ENCODE measurements at places on chromosomes 4 and X.

DNA sequence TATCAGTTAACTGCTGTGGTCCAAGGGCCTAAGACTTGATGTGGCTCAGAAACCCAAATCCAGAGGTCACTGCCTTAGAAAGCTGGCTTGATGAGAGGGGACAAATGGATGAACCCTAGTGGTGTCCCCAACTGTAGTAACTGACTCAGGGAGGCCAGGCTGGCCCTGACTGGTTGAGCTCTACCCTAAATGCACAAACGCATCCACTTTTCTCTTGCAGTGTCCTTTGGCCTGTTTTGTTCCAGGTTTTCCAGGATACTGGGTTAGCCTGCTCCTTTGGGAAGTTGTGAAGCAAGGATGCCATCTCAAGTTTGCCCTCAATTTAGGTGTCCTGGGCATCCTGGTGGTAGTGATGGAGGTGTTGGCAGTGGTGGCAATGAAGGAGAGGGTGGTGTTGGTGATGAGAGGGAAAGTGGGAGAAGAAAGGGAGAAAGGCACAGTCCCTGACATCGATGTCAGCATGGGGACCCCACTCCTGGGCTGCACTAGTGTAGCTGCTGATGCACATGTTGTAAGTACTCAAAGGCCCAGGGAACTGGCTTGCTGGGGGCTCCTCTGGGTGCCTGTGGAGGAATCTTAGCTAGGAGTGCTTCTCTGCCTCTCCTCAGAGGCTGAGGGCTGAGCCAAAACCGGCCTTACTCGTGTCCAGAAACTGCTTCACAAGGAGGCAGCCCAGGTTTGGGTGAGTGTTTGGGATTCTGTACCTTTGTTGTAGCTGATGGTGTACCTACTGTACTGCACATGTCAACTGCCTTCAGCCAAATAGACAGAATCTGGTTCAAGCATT, 2.9 kb upstream of the HAND2 start:
- no peak for DNase-seq

DNA sequence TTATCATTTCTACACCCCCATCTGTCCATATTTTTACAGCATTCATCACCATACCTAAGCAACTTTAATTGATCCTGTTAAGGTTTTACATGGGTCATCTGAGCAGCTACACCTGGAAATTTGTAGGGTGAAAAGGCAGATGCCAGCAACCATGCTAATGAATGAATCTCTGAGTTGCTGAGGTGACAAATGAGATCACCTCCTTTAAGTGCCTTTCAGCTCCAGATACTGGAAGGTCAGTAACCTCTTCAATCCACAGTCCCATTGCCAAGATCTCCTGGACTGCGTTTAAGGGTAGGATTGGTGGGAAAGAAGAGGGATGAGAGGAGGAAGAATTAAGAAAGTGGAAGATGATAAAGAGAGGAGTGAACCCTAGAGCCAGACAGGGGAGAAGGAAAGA, 8.5 kb upstream of the BMP3 start:
- DNase-seq: no peak

- no peak for DNase-seq
These were observed 910 bp downstream of the ANK2 start for GRCh38 chr4:113050371-113050755.

- no peak for DNase-seq
These were observed 1321.1 kb downstream of the RAPGEF2 start for GRCh38 chr4:160423879-160424451.

GRCh38 chrX:47148946-47149345, 3.9 kb downstream of the RBM10 start:
- no peak for DNase-seq

- no peak for DNase-seq
These were observed 155.6 kb downstream of the LRBA start for GRCh38 chr4:150859453-150859852.

GRCh38 chrX:29083823-29084222, 496.6 kb downstream of the IL1RAPL1 start:
- no peak for DNase-seq

DNA sequence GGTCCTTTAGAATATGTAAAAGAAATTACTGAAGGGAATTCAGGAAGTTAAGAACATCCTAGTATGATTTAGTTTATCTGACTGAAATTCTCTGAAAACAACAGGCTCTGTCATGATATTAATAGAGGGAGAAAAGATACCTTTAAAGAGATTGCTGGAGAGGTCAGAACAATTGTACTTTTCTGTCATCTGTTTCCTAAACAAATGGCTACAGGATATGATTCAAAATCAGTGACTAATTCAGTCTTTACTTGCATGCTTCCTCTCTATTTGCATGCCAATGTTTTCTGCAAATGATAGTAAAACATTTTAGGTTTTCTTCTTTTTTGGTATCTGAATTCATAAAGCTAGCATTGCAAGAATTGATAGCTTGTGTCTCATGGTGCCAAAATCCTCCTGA, 616.7 kb upstream of the PCDH7 start:
- DNase-seq: no peak

DNA sequence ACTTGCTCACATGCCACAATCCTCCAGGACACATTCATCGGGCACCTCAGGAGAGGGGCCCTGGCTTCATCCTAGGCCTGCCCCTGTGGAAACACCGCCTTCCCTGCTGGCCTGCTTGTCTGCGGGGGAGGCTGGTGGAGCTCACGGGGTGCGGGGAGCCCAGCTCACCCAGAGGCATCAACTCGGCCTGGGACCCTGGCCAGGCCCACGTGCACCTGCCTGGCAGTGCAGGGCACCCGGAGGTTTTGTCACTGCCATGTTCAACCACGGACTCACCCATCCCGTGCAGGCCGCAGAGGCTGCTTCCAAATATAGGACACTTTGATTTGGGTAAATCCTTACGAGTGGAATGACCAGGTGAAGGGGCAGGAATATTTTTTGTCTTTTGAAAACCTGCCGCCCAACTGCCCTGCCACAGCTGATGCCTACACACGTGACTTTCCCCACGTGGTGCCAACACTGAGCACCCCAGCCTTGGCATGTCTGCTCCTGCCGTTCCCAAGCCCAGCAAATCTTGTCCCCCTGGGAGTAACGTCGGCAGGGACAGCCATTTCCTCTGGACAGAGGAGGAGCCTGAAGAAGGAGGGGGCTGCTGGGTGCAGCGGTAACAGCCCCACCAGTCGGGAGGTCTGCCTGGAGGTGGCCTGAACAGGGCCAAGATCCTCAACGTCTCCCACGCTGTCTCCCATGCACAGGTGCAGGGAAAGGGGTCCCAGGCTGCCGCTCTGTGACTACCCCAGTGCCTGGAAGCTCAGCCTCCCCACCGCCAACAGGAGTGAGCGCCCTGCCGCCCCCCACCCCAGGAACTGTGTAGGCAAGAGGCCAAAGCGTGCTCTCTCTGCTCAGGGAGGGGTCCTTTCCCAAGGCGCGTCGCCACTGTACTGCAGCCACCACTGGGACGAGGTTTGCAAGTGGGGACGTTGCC, 8.5 kb downstream of the MXD4 start:
- no peak for DNase-seq

DNA sequence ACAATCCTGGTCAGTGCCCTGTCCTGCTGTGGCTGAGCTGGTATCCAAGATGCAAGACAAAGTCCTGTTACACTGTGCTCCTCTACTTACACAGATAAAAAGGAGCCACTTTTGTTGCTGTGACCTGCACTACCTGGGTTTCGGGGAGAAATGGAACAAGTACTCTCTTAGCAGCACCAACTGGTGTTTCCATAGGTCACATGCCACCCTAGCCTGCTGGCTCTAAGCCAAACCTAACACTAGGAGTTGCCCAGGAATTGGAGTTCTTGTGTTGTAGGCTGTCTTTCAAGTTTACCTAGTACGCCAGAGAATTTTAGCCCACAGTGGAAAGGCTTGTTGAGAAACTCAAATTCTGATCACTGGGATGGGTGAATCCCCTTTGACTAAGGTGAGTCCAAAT, 727.4 kb downstream of the FAM133A start:
- DNase-seq: no peak

DNA sequence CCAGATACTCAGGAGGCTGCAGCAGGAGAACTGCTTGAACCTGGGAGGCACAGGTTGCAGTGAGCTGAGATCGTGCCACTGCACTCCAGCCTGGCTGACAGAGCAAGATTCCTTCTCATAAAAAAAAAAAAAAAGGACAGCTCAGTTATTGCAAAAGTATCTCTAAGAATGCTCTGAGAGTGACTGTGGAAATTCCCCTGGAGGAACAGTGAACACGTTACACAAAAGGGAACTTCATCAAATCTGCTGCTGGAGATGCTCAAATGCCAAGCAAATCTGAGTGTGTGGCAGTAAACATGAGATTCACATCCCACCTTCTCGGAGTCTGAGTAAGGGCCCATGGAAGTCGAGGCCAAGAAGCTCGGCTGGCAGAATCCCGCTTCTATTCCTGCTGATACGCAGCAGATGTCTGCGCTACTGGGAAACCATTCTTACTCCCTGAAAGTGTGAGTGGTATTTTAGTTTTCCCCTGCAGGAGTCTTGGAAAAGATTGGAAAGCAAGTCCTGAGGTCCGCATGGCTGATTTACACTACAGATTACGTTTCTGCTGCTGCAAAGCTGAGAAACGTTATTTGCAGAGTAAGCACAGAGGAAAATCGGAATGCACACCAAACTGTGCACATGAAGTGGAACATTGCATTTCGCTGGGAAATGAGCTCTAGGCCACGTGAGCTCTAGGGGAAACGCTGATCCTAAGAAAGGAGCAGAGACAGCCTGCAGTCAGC, 162.9 kb downstream of the NSUN7 start:
- no peak for DNase-seq

GRCh38 chr4:188005561-188005960, 10.0 kb downstream of the ZFP42 start:
- no peak for DNase-seq

- DNase-seq: no peak
These were observed 13.6 kb downstream of the CDKN2AIP start for GRCh38 chr4:183458005-183458404.

DNA sequence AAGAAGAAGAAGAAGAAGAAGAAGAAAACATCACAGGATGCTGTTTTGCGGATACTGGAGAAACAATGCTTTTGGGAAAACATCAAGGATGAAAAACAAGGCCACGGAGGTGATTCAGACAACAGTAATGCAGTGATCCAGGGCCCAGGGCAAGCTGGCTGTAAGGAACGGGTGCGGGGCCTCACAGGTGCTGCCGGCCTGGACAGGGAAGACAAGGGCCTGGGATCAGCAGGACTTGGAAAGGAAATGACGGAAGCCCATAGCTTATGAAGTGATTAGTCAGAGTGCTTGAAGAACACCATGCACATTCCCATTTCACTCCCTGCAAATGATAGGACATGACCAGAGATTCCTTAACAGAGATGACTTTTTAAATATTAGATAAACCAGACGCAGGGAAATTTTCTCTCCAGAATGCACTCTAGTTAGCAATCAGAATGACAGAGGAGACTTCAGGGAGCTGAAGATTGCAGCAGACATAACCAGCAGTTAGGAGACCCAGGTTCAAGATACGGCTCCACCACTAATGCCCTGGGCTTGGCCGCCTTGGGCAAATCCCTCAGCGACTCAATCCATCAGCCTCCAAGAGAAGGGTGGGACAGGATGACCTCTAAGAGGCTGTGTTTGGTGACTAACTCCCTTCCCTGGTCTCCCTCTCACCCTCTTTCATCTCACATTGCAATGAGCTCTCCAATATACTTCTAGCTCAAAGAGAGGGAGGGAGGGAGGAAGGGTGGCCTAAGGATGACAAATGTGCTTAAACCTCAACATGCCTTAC, 54.1 kb downstream of the APBB2 start:
- no peak for DNase-seq

DNA sequence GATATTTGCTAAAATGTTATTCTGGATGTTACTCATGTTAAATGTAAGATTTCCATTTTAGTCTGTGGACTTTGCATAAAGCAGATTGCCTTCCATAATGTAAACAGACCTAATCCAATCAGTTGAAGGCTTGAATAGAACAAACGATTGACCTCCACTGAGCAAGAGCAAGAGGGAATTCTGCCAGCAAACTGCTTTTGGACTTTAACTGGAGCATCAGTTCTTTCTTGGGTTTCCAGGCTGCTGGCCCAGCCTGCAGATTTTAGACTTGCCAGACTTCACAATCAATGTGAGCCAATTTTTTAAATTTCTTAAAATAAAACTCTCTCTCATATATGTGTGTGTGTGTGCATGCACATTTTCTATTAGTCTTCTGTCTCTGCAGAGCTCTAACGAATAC, 1248.8 kb downstream of the ADGRL3 start:
- no peak for DNase-seq

DNA sequence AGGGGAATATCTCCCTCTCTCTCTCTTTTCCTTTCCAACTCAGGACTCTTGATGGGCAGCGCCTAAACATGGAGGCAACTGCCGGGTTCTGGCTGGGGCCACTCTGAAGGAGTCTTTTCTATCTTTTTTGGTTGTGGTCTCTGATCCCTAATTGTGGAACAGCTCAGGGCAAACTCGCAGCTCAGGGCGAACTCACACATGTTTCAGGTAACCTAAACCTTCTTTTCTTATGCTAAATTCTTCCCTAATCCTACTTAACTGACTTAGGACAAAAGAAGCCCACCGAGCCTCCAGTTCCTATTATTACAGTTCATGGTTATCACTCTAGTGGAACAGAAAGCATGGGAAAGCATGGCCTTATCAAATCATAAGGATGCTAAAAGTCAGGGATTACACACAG, 21.3 kb downstream of the ETDA start:
- DNase-seq: no peak

- no peak for DNase-seq
These were observed 11.4 kb upstream of the SORCS2 start for GRCh38 chr4:7180938-7181337.

GRCh38 chrX:139692908-139693307, 15.1 kb downstream of the MCF2 start:
- DNase-seq: no peak

- no peak for DNase-seq
These were observed 98.3 kb upstream of the MAML3 start for GRCh38 chr4:140252141-140252741.

- DNase-seq: no peak
These were observed 18.6 kb upstream of the TMEM185A start for GRCh38 chrX:149650162-149650561.

DNA sequence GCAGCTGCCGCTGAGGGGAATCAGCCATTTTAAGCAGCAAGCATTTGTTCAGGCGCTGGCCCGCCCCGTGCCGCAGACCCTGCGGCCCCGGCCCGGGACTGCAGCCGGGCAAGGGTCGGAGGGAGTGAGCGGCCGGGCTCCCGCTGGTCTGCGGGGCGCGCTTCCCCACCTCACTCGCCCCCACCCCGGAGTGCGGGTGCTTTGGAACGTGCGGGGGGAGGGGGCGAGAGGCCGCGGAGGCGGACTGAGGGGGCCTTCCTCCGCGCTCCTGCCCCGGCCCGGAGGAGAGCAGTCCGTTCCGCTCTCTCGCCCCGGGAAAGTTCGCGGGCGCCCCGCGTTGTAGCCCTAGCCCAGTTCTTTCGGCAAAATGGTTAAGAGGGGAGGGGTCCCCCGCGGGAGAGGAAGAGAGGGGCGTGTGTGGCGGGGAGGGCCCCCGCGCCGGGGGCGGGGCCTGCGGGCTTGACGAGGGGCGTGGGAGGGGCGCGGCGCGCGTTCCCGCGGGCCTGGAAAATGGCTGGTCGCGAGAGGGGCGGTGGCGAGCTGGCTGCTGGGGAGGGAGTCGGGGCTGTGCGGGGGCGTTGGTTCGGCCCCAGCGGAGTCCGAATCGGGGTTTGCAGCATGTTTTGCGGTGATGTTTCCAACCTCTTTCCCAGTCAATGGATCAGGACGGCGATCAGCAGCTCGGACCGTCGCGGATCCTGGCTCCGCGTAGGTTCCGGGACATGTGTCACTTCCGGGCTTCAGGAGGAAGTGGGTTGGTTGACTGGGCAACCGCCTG, 942 bp downstream of the ING2 start:
- DNase-seq: no peak

All from SIG-M5 (cell line).